ENCODE measurements at places on chromosomes 3 and 15. TPM values are rescaled to one million over a fixed set of nuclear protein-coding genes. Genes with fewer than 3 reads are reported as not detected.

- DNase-seq = no peak
These were observed 29.8 kb upstream of the FAH start for GRCh38 chr15:80123034-80123433.

GRCh38 chr3:89300526-89300925 is 193.1 kb downstream of the EPHA3 start:
- no peak for DNase-seq

- DNase-seq = no peak
These were observed 111.7 kb upstream of the NR2F2 start for GRCh38 chr15:96218623-96219455.

Gene SPATA12
- total RNA-seq = 1.9 TPM

DNA sequence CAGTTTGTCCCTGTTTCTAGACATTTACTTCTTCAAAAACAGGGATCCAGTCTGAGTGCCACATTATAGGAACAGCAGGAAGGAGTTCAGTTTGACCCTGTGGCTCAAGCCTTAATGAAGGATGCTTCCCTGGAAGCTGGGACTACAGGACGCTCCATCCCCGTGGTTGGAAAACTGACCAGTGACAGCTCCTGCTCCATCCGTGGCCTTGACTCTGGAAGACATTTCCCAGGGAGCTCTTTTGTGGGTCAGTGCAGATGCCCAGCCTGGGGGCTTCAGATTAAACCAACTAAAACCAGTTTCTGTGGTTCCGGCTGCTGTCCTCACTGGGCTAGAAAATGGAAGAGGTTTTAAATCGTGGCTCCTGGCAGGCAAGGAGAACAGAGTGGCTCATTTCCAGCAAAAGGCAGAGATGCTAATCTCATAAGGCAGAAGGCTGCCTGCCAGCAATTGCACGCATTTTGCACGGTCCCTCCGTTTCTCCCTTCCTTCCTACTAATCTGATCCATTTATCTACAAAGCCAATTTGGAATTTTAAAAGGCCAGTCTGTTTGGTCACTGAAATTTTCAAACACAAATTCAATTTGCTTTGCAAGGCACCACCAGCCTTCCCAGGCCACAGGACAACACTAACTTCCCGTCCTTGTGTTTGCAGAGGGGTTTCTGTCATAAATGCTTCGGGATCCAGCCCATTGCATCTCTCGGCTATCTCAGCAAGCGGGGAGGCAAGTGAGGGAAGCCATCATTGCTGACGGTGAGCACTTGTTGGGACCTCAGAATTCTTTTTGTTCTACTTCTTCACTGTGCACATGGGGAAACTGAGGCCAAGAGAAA is 6.2 kb upstream of the SSUH2 start:
- no peak for DNase-seq

- no peak for DNase-seq
These were observed 358.6 kb downstream of the CHST2 start for GRCh38 chr3:143478115-143478693.

GRCh38 chr3:69500604-69501003 is 114.7 kb upstream of the FRMD4B start:
- DNase-seq = no peak

DNA sequence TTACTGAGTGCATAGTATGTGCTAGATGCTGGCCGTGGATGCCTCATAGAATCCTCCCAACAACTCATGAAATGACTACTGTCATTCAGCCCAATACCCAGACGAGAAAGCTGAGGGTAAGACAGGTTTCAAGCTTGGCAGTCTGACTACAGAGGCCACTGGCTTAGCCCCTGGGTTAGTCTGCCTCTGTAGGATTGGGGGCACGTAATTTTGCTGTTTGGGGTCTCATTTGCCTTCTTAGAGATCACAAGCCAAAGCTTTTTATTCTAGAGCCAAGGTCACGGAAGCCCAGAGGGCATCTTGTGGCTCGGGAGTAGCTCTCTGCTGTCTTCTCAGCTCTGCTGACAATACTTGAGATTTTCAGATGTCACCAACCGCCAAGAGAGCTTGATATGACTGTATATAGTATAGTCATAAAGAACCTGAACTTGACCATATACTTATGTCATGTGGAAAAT is 1.0 kb upstream of the CCR5 start:
- DNase-seq = no peak

Gene SH3GL3
- not detected for total RNA-seq

- no peak for DNase-seq
These were observed 186.7 kb downstream of the SSR3 start for GRCh38 chr3:156368189-156368588.

DNA sequence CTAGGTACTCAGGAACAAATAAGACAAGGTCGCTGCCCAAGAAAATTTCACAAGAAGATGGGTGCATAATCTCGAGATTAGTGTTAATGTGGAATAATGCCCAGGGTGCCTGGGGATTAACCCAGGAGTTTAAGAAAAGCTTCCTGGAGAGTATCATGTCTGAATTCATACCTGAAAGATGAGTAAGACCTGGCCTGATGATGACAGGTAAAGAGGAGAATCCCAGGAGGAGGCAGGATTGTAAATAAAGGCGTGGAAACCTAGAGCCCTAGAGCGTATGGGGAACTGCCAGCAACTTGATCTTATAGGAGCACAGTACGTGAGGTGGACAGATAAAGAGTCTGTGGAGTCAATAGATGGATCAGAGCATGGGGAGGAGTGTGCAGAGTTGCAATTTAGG is 43.0 kb downstream of the ARRDC4 start:
- DNase-seq = no peak

Gene NPRL2
- total RNA-seq = 24.8 TPM

DNA sequence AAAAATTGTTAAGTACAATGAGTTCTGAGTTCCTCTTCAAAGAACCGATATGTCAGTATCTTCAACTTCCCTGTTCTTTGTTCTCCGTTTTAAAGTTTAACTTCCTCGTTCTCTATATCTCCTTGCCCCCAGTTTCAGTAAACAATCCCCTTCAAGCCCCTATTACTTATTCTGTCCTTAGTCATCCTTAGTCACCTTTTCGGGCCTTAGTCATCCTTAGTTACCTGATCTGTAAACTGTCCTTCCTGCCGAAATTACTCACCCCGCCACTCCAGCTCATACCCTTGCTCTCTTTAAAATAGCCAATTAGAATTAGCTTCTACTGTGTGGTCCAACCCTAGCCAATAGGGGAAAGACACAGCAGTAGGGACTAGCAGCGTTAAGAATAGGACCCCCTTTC is 1165.6 kb downstream of the NSUN3 start:
- peak; percentile 5 for DNase-seq

Gene TOPBP1
- 70.8 TPM for total RNA-seq

DNA sequence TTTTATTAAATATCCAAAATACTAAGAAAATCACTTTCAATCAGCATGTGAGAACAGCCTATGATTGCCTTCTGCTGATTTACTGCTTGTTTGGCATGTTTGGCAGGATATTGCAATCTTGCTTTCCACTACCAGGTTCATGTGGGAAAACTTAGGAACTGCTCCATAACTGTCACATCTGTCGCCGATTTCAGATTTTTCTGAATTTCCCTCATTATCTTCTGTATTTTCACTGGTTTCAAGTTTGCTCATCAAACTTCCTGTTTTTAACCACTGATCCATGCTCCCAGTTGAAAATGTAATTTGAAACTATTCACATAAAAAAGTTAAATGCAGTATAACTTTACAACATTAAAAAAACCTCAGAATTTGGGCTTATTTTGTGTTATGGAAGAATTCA is 93.0 kb downstream of the NFKBIZ start:
- no peak for DNase-seq

DNA sequence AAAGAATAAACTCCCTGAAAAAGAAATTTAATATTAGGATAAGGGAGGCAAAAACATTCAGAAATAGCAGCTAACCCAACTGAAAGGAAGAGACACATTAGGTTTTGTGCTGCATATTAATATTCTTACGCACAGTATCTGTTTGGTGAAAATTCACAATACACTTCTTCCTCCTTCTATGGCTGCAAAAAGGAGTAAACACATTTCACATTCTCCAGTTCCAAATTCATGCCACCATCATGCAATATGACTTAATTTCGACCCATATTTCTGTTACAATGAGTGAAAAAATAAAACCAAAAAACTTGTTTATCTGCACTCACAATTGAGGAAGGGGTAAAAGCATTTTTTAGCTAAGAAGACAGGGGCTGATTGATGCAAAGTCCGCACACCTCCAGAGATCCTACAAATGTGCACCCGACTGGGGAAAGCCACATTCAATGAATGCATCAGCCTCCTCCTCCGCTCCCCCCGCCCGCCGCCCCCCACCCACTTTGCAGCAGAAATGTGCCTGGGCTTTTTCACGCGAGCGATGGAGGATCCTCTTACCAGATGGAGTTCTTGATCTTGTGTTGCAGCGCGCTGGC is 1.0 kb downstream of the RFX7 start:
- DNase-seq = no peak

Gene ISG20
- total RNA-seq = 7.7 TPM

DNA sequence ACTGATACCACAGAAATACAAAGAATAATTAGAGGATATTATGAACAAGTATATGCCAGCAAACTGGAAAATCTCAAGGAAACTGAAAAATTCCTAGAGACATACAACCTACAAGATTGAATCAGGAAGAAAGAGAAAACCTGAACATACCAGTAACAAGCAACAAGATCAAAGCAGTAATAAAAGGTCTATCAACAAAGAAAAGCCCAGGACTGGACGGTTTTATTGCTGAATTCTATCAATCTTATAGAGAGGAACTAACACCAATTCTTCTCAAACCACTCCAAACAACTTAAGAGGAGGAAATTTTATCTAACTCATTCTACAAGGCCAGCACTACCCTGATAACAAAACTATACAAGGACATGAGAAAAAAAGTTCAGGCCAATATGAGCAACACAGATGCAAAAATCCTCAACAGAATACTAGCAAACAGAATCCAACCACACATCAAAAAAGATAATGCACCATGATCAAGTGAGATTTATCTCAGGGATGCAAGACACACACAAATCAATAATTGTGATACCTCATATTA is 71.1 kb upstream of the IMPG2 start:
- DNase-seq = no peak

- no peak for DNase-seq
These were observed 79.2 kb downstream of the SH3GL3 start for GRCh38 chr15:83526319-83526718.

Gene CTXN2
- total RNA-seq = 0.05 TPM

DNA sequence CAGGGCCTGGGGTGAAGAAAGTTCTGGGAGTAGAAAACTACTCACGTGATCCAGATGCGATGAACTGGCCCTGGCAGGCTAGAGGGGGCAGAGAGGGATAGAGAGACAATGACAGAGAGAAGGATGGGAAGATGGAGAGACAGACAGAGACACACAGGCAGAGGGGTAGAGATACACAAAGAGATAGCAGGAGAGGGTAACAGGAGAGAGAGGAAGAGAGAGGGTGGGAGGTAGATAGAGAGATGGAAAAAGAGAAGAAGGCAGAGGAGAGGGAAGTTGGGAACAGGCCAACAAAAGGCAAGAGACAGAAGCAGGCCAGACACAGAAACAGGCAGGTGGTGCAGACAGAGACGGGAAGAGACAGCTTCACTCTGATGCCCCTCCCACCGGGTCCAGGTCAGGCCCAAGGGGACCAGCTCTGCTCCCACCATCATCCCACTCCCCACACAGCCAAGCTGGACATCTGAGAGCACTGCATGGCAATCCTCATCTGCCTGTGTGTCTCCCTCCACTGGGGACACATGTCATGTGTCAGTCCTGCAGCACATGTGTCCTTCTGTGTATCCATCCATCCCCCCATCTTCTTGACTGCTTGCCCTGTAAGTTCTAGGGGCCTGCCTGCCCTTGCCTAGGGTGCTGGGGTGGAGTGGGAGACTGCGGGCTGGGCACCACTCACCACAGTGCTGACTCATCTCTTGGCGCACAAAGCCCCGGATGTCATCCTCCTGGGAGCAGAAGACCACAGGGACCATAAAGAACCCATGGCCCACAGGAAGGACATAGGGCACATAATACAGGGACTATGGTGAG is 2.2 kb upstream of the UCN2 start:
- peak; percentile 88 for DNase-seq

- no peak for DNase-seq
These were observed 94.8 kb downstream of the SLC9A9 start for GRCh38 chr3:143753456-143753855.

DNA sequence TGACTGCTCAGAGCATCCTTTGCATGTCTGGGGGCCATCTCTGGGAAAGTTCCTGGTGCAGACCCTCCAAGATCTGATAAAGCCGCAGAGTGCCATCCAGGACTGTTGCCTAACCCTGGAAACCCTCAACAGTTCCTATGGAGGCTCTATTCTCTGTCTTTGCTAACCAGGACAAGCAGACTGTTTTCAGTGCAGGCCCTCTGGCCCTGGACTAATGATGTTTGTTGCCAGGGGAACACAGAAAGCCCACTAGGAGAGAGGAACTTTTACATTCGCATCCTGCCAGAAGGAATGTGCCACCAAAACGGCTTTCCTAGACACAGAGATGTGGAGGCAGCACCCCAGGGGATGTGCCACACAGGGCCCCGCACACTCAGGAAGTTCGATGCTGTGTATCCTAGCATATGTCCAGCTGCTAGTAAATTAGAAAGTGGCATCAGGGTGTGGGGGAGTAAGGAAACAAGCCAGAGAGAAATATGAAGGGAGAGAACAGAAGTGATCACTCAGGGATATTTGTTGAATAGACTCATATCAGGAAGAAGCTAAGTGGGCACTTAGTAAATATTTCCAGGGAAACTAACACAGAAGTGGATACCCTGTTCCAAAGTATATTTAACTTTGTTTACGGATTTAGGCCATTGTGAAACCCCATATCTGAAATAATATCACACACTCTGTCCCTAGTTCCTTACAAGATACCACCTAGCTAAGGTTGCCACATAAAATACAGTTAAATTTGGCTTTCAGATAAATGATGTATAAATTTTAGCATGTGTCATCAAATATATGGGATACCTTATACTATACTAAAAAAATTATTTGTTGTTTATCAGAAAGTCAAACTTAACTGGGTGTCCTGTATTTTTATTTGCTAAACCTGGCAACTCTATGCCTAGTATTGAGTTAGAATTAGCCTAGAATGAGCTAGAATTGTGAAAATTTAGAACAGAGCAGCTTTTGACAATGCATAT is 29.9 kb upstream of the TMOD3 start:
- DNase-seq = no peak

DNA sequence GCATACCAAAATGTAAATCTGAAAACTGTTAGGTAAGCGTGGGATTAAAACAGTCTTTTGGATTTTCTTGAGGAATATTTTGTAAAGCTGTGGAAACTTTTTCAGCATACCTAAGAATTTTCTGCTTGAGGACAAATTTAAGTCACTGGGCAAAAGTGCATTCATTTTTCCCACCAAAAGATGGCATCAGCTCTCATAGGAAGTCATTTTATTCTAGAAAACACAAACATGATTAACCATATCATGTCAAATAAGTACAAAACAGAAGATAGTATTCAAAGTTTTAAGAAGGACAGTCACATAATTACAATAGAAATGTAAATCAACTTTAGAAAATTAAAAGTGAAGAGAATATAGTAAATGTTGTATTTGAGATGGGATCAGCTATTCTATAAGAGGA is 63.5 kb downstream of the SLC49A4 start:
- peak; percentile 16 for DNase-seq

Gene TIGIT
- total RNA-seq = not detected
